ENCODE measurements at places on chromosomes 7 and 10.

GRCh38 chr10:101696632-101697031, 1.7 kb upstream of the FBXW4 start:
- DNase-seq, result no peak

DNA sequence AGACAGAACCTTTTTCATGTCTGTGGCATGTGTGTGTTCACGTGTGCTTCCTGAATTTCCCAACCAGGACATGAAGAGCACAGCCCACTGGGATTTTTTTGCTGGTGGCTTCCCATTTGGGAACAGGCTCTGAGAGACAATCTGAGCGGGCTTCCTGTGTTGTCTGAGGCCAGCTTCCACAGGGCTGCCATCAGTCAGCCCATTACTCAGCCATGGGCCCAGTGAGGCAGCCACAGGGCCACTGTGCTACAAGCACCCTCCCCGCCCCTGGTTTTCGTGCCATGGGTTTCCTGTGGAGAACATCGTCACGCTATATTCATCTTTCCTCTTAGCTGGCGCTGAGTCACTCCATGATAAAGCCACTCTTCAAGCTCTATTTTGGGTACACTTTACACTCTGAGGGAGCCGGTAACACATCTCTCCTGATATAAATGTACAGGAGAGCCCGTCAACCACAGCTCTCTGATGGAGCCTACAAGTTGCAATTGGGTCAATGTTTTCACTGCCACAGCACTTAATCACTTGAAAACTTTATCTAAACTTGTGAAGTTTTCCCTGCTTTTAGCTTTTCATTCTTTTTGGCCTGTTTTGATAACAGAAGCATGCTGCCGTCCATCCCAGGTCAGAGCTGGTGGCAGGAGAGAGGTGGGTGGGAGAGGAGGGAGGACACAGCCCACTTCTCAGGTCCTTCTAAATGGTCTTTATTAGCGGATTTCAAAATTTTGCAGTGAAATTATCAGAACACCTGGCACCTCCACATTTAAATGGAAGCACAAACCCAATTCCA, 96.9 kb downstream of the HIPK2 start:
- DNase-seq, result no peak

DNA sequence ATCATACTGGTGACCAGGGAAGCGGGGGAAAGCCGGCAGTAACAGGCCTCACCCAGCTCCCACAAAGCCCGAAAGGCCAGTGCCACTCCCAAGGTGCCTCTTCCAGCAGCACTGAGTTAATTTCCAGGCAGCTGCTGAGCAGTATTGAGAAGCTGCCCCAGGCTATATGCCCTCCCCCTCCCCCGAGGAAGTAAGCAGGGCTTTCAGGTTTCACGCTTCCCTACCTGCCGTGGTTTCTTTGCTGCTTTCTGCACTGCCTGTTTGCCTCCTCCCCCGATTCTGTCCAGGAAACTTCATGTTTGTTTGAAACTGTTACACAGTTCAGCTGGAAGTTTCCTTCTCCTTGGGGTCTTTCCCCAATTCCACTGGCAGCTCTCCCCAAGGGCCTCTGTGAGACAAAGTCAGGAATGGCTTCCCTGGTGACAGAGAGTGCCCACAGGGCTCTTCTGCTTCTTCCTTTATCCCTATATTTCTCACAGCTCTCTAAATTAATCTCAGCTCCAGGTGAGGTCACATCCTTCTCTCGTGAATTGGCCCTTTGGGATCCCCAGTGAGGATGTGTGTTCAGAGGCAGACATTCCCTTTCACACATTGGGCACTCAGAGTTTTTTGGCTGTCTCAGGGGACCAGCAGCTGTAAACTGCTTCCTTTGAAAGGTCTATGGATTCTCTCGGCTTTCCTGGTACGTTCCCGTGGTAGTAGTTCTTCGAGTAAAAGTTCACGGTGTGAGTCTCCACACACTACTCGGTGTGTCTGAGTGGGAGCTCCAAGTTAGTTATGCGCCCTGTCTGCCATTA, 19.4 kb downstream of the C1GALT1 start:
- DNase-seq, result no peak

DNA sequence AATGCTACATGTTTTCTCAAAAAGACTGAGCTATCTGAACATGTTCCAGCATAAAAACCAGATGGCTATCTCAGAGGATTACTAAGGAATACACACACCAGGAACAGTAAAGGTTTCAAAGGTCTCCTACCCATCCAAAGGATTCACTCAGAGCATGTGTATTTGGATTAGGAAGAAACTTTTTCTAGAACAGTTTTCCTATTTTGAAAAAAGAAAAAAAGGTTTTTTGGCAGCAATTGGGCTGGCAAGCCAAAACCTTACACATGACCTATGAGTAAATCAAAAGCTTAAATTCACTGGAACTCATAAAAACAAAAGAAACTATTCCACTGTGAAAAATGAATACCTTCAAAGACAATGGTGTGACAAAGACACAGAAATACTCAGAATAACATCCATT, 9.6 kb downstream of the TPK1 start:
- DNase-seq, result no peak

- DNase-seq, result no peak
These were observed 640 bp downstream of the ANKMY2 start for GRCh38 chr7:16644636-16645592.

- no peak for DNase-seq
These were observed 1.4 kb downstream of the GARS1 start for GRCh38 chr7:30596014-30596641.

DNA sequence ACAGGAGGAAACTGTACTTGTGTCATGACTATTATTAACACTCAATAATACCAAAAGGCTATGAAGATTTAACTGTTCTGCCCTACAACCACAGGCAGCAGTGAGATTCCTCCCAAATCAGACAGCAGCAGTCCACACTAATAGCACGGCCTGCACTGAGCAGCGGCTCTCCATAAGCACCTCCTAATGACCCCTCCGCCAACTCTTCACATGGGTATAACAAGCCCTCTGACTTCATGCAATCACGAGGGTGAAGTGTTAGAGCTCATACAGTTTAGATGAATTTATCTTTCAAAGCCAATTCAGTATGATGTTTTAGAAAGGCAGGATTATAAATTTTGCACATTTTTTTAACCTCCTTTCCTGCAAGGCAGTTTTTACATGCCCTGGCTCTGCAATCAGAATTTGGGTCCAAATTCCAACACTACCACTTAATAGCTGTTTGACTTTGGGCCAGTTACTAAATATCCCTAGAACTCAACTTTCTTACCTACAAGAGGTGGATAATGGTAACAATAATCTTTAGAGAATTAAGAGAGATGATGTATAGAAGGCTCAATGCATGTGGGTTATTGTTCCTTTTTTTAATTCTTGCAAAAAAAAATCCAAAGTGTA, 617.1 kb downstream of the KCNMA1 start:
- DNase-seq, result no peak

DNA sequence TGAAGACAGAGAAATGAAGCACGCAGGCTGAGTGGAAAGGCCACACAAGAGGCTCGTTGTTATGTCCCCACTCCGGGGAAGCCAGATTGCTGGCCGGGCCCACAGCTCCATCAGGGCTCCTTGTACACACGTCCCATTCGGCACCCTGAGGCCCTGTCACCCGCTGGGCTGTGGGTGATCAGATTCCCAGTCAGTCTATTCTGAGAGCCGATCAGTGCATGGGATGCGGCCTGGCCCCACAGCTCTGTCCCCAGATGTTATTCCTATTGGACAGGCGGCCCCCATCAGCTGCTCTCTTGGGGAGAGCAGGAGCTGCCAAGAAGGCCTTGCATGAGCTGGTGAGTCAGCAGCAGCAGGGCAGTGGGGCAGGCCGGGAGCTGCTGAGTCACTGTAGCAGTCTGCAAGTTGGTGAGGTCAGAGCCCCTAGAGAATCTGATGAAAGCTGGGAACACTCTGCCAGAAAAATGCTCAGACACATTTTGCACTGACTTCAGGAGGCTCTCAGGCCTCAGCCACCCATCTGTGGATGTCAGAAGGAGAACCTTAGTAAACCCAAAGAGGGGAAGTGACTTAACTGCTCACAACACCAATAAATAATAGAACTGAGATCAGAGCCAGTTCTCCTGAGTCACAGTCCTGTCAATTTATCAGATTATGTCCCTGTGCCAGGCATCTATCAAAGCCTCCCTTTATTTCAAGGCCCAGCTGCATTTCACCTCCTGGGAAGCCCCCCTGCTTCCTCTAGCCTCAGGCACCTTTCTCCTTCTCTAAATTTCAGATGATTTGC, 9.4 kb upstream of the PSAP start:
- DNase-seq, result peak; percentile 89

- DNase-seq, result no peak
These were observed 33.3 kb downstream of the LBX1 start for GRCh38 chr10:101195921-101196320.

GRCh38 chr7:102313997-102314780, 27.5 kb downstream of the SH2B2 start:
- no peak for DNase-seq

DNA sequence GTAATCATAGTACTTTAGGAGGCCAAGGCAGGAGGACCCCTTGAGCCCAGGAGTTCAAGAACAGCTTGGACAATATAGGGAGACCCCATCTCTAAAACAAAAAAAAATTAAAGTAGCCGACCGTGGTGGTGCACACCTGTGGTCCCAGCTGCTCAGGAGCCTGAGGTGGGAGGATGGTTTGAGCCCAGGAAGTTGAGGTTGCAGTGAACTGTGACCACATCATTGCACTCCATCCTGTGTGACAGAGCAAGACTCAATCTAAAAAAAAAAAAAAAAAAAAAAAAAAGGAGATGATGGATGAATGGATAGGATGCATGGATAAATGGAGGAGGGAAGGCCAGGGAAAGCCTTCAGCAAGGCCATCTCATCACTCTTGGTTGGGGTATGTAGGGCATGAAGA, 33.4 kb upstream of the BMPR1A start:
- DNase-seq, result no peak
